ENCODE measurements at places on chromosomes 16 and 17. TPM values are rescaled to one million over a fixed set of nuclear protein-coding genes. Genes with fewer than 3 reads are reported as not detected.
A peak's percentile ranks its signal among the peaks of the same experiment; 100 is the strongest.

Gene KLHL10
- total RNA-seq, result 0.42 TPM

Gene GP2
- total RNA-seq, result not detected

Gene HIGD1B
- not detected for total RNA-seq

Gene ADAMTS18
- total RNA-seq, result 0.90 TPM

Gene FTSJ3
- total RNA-seq, result 48.4 TPM

Gene OR4D1
- total RNA-seq, result 0.10 TPM

Gene IGF2BP1
- total RNA-seq, result 249 TPM

GRCh38 chr16:12252616-12253015 lies 276.1 kb downstream of the SNX29 start:
- H3K4me1 ChIP-seq, result no peaks in the 10 kb centered on the region
- no peaks in the 10 kb centered on the region for H3K27me3 ChIP-seq
- H3K27ac ChIP-seq, result no peak overlapping the region
- H3K36me3 ChIP-seq, result no peaks in the 10 kb centered on the region

- no peaks in the 10 kb centered on the region for H3K4me1 ChIP-seq
- no peak for DNase-seq
- no peak overlapping the region for H3K4me3 ChIP-seq
- H3K27ac ChIP-seq, result no peak overlapping the region
- no peaks in the 10 kb centered on the region for H3K36me3 ChIP-seq
Observed at GRCh38 chr16:50050802-50051201, 15.0 kb upstream of the HEATR3 start.

GRCh38 chr17:82328141-82328993 lies 5.2 kb downstream of the SECTM1 start:
- no peaks in the 10 kb centered on the region for H3K4me1 ChIP-seq
- H3K27me3 ChIP-seq, result peaks cover 20% of the 10 kb centered on the region
- no peak for DNase-seq
- no peaks in the 10 kb centered on the region for H3K36me3 ChIP-seq
- H3K4me3 ChIP-seq, result no peak overlapping the region

- no peaks in the 10 kb centered on the region for H3K27me3 ChIP-seq
- peaks cover 6% of the 10 kb centered on the region for H3K4me1 ChIP-seq
- no peak overlapping the region for H3K4me3 ChIP-seq
- H3K36me3 ChIP-seq, result peaks cover 5% of the 10 kb centered on the region
- peak; percentile 43 for DNase-seq
Observed at GRCh38 chr17:18928628-18929125, 23.3 kb upstream of the SLC5A10 start.

GRCh38 chr17:75712446-75712845 lies 8.8 kb upstream of the ITGB4 start:
- no peak overlapping the region for H3K4me3 ChIP-seq
- no peaks in the 10 kb centered on the region for H3K27me3 ChIP-seq
- no peak for DNase-seq
- H3K4me1 ChIP-seq, result no peaks in the 10 kb centered on the region

- H3K4me3 ChIP-seq, result no peak overlapping the region
- no peaks in the 10 kb centered on the region for H3K27me3 ChIP-seq
- H3K36me3 ChIP-seq, result no peaks in the 10 kb centered on the region
- no peak overlapping the region for H3K27ac ChIP-seq
Observed at GRCh38 chr17:73423159-73423715, 111.4 kb upstream of the CDC42EP4 start.

- DNase-seq, result no peak
- no peaks in the 10 kb centered on the region for H3K27me3 ChIP-seq
- no peaks in the 10 kb centered on the region for H3K36me3 ChIP-seq
- peaks cover 6% of the 10 kb centered on the region for H3K4me1 ChIP-seq
Observed at GRCh38 chr16:69830146-69830533, 68.0 kb downstream of the WWP2 start.

DNA sequence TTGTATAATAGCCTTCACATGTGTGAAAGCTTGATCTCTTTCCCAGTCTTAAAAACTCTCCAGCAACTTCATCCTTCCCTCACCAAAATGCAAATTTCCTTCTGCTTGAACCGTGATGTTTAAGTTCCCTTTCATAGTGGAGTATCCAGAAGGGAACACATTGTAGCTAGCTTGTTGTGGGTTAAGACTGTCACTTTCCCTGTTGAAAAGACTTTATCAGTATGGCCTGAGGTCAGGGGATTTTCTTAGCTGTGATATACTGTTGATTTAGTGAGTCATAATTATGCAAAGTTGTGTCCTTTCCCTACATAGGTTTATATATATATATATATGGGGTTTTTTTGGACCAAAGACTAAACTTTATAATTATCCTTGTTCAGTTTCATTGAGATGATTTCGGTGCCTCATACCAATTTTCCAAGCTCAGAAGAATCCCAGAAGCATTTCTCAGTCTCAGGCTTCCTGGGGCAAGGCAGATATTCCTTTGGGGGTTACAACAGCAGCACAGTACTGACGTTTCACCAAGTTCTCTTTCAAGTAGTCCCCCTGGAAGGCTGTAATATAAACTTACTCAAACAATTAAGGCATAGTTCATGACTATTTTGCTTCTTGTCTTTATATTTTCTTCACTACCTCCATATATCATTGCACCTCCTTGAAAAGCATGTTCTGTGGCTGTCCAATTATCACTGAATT lies 35.7 kb downstream of the ESRP2 start:
- no peak for DNase-seq
- H3K27me3 ChIP-seq, result no peaks in the 10 kb centered on the region
- no peak overlapping the region for H3K27ac ChIP-seq
- no peaks in the 10 kb centered on the region for H3K36me3 ChIP-seq

DNA sequence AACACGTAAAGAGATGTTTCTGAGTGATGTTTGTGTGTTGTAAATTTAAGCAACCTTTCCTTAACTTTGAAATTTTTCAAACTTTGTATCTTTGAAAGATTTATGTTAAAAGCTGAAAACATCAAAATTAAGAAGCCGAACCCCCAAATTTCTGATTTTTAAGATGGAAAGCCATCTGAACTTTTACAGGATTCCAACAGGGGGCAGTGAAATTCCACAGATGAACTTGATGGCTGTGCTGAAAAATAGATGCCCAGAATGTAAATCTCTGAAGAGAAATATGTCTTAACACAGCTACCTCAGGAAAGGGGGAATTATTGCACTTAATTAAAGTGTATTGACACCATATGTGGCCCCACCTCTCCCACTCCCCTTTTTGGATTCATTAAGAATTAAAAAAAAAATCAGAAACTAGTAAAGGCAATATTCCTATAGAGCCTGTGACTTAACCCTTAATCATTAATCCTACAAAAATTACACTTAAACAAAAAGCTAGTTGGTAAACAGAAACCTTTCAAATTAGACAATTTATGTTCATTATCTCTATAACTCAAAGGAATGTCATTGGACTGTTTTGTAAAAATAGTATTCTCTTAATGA lies 597.9 kb downstream of the KCNJ2 start:
- H3K27me3 ChIP-seq, result no peaks in the 10 kb centered on the region
- no peak overlapping the region for H3K4me3 ChIP-seq
- no peak overlapping the region for H3K27ac ChIP-seq

- peaks cover 27% of the 10 kb centered on the region for H3K4me1 ChIP-seq
- H3K27me3 ChIP-seq, result no peaks in the 10 kb centered on the region
- H3K27ac ChIP-seq, result 0 out of 2 replicates have a peak overlapping the region, but pooled peaks have one; percentile 51
- no peak overlapping the region for H3K4me3 ChIP-seq
- peak; percentile 41 for DNase-seq
Observed at GRCh38 chr16:82643936-82644630, 17.3 kb downstream of the CDH13 start.

DNA sequence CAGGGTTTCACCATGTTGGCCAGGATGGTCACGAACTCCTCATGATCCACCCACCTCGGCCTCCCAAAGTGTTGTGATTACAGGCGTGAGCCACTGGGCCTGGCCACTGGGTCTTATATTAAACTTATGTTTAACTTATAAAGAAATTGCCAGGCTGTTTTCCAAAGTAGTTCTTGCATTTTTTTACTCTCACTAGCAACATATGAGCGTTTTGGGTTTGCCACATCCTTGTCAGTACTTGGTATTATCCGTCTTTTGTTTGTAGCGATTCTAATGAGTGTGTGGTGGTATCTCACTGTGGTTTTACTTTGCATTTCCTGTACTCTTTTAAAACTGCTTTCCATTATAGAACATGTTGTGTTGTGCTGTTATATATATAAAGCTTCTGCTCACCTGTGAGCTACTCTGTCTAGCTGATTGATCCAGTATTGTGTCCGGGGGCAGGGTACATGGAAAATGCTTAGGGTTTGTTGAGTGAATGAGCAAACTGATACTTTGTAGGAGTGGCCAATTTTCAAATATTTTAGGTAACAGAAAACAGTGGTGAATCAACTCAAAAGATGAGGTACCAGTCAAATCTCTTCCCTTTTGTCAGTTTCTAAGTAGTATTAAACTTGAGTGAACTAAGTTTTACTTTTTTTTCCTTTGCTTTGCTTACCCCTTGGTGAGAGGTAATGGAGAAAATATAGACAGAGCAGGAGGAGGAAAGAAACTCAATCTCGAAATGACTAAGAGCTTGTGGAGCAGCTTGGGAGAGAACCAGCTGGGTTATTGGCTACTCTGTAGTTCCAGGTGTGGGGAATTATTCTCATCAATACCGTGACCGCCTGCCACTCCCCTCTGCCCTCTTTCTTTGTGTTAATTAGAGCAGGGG lies 75.8 kb downstream of the PITPNC1 start:
- no peak overlapping the region for H3K4me3 ChIP-seq
- H3K36me3 ChIP-seq, result no peaks in the 10 kb centered on the region
- no peak for DNase-seq
- H3K4me1 ChIP-seq, result peaks cover 9% of the 10 kb centered on the region
- no peaks in the 10 kb centered on the region for H3K27me3 ChIP-seq

- H3K27me3 ChIP-seq, result no peaks in the 10 kb centered on the region
- peaks cover 5% of the 10 kb centered on the region for H3K4me1 ChIP-seq
- DNase-seq, result no peak
- H3K27ac ChIP-seq, result no peak overlapping the region
Observed at GRCh38 chr17:41553176-41553575, 18.7 kb downstream of the KRT9 start.

GRCh38 chr16:9235867-9236266 lies 144.4 kb downstream of the HAPSTR1 start:
- no peak overlapping the region for H3K27ac ChIP-seq
- DNase-seq, result no peak
- H3K4me3 ChIP-seq, result no peak overlapping the region
- peaks cover 14% of the 10 kb centered on the region for H3K4me1 ChIP-seq
- H3K36me3 ChIP-seq, result no peaks in the 10 kb centered on the region
- H3K27me3 ChIP-seq, result no peaks in the 10 kb centered on the region

DNA sequence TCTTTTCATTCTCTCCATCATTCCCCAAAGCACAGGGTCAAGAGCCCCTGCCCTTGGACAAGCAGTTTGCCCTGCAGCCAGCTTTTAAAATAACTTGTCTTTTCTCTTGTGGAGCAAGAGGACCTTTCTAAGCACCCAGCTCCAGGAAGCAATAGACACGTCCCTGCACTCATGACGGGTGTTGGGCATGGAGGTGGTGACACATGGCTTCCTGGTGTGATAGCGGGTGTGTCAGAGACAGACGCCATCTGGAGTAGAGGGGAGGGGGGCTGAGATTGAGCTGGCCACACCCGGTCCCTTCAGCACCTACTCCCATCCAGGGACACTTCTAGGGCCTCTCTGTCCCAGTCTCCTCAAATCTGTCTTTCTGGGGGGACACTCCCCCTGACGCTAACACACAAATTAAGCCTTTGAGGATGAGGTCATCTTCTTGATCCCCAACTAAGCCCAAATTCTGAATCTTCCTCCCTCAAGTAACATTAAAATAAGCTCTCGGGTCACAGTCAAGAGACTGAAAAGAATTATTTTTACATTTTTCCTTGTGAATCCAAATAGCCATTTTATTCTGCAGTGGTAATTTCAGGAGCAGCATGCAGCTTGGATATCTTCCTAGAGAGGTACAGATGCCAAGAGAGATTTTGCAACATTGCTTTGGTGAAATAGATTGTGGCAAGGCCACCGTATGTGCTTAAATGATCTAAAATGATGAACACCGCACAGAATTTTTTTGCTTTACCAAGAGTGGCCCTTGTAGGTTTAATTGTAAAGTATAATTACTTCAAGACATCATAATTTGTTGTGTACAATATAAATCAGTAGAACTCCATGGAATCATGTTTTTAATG lies 216.6 kb upstream of the IRX3 start:
- H3K4me3 ChIP-seq, result no peak overlapping the region
- H3K27ac ChIP-seq, result no peak overlapping the region

DNA sequence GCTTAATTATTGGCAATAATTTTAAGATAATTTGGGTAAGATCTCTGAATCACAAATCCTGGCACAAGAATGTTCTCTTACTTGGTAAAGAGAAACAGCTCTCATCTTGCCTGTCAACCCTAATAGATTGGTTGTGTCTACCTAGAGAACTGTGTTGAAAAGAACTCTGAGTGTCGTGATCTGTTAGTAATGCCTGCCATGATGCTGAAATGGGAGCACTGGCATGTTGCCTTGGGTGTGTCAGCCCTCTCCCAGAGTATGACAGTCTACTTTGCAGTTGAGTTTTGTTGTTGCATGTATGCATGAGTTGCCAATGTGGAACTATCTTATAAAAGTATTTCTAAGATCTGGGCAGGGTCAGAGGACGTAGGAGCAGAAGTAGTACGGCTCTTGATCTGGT lies 221.4 kb downstream of the MAF start:
- H3K27ac ChIP-seq, result no peak overlapping the region
- no peaks in the 10 kb centered on the region for H3K36me3 ChIP-seq
- no peaks in the 10 kb centered on the region for H3K27me3 ChIP-seq
- no peaks in the 10 kb centered on the region for H3K4me1 ChIP-seq

GRCh38 chr16:7376227-7376626 lies 43.6 kb downstream of the RBFOX1 start:
- no peaks in the 10 kb centered on the region for H3K4me1 ChIP-seq
- no peak overlapping the region for H3K4me3 ChIP-seq
- no peaks in the 10 kb centered on the region for H3K27me3 ChIP-seq
- DNase-seq, result no peak
- no peak overlapping the region for H3K27ac ChIP-seq
- peaks cover 3% of the 10 kb centered on the region for H3K36me3 ChIP-seq

- H3K36me3 ChIP-seq, result no peaks in the 10 kb centered on the region
- no peaks in the 10 kb centered on the region for H3K27me3 ChIP-seq
- H3K27ac ChIP-seq, result no peak overlapping the region
- H3K4me3 ChIP-seq, result no peak overlapping the region
Observed at GRCh38 chr17:69637446-69638156, 223.1 kb downstream of the MAP2K6 start.

- no peaks in the 10 kb centered on the region for H3K27me3 ChIP-seq
- peak; percentile 89 for DNase-seq
- no peaks in the 10 kb centered on the region for H3K36me3 ChIP-seq
- peak within 1 kb of the TSS; percentile 83 for H3K27ac ChIP-seq
- peak within 1 kb of the TSS; percentile 97 for H3K4me3 ChIP-seq
Observed at GRCh38 chr17:39699818-39700147, at the start of gene ERBB2. Gene ERBB2 (plus strand): TSS chr17:39700064. CDS start chr17:39700239, 175 bp downstream.

- peaks cover 16% of the 10 kb centered on the region for H3K27me3 ChIP-seq
- 0 out of 2 replicates have a peak overlapping the region, but pooled peaks have one; percentile 94 for H3K27ac ChIP-seq
- DNase-seq, result no peak
- no peaks in the 10 kb centered on the region for H3K36me3 ChIP-seq
Observed at GRCh38 chr17:14310101-14310500, 9.2 kb downstream of the HS3ST3B1 start.

DNA sequence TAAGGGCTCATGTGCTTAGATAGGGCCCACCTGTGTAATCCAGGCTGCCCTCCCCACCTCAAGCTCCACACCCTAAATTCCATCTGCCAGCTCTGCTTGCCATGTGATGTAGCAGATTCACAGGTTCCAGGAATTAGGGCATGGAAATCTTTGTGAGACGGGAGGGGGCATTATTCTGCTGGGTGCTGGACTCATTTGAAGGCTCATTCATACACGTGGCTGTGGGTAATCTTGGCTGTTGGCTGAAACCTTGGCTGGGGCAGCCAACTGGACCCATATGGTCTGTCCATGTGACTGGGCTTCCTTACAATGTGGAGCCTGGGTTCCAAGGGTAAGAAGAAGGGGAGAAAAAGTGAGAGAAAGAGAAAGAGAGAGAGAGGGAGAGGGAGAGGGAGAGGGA lies 115.1 kb downstream of the CYLD start:
- no peaks in the 10 kb centered on the region for H3K36me3 ChIP-seq
- H3K4me3 ChIP-seq, result no peak overlapping the region
- H3K27ac ChIP-seq, result no peak overlapping the region
- no peaks in the 10 kb centered on the region for H3K4me1 ChIP-seq

All from GM23338 (cell line).